OCI-LY7 (cell line): ENCODE measurements at places on chromosomes 16 and 17.

DNA sequence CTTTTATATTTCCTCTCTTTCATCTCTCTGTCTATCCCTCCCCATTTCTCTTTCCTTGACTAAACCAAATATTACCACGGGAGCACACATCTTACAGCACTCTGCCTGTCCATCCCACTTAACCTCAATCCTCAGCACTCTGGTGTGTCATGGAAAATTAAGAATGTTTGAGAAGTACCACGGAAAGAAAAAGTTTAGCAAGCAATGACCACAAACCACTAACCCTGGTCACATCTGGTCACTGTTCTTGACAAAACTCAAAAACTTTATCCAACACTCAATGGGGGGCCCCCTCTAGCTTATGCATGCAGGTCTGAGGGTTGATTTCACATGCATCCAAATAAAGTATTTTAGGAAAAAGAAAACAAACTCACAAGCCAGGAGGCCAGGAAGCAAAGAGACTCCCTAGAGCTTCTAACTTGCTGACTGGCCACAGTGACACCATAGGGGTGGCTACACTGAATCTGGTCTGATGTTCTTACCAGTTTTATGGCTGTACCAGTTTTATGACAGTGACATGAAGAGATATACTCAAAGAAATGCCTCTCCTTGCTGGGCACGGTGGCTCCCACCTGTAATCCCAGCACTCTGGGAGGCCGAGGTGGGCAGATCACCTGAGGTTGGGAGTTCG, 229.2 kb downstream of the STX8 start:
- DNase-seq, result no peak

GRCh38 chr16:12142157-12142556, 165.6 kb downstream of the SNX29 start:
- no peak for DNase-seq

- no peak for DNase-seq
These were observed 7.3 kb downstream of the NT5C start for GRCh38 chr17:75124041-75124818.

DNA sequence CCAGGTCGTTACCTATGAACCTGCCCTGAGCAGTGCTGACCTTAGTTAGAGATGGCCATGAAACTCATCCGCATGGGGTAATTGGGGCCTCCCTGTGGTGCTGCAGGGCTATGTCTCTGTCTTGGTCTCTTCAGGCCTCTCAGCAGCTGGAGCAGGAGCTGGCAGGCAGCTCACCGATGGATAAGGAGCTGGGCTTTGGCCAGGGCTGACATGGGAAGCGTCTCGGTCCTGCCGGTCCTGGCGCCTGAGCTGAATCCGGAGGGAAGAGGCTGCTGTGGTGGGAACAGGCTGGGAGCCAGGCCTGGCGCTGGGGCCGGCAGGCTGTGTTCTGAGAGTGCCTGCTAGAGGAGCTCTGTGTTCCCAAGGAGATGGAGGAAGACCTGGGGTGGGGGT, 10.1 kb downstream of the IL32 start:
- no peak for DNase-seq
